HCT116 (cell line): ENCODE measurements at places on chromosomes 6 and 20. TPM values are rescaled to one million over a fixed set of nuclear protein-coding genes. Genes with fewer than 3 reads are reported as not detected.

GRCh38 chr6:97347111-97347510 lies 64.1 kb upstream of the MMS22L start:
- H3K36me3 ChIP-seq, result no peaks in the 10 kb centered on the region
- no peak overlapping the region for H3K4me3 ChIP-seq
- no peak overlapping the region for H3K27ac ChIP-seq
- no peaks in the 10 kb centered on the region for H3K4me1 ChIP-seq

DNA sequence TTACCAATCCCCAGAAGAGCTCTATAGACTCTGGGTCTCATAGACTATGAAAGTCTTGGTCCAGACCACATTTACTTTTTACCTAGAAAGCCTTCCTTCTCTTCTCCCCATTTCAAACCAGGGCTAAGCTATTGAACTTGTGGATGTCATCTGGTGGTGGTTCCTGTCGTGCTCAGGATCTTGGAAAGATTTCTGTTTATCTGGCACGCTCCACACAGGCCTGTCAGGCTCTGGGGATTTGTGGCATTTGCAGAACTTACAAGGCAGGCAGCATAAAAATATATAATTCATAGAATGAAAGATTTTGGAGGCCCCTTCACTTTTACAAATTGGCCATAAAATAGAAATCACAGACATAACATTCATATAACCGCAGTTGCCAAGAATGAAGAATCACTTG lies 188.1 kb downstream of the UST start:
- no peaks in the 10 kb centered on the region for H3K36me3 ChIP-seq
- no peak overlapping the region for H3K4me3 ChIP-seq
- H3K4me1 ChIP-seq, result no peaks in the 10 kb centered on the region
- DNase-seq, result no peak
- no peak overlapping the region for H3K27ac ChIP-seq

DNA sequence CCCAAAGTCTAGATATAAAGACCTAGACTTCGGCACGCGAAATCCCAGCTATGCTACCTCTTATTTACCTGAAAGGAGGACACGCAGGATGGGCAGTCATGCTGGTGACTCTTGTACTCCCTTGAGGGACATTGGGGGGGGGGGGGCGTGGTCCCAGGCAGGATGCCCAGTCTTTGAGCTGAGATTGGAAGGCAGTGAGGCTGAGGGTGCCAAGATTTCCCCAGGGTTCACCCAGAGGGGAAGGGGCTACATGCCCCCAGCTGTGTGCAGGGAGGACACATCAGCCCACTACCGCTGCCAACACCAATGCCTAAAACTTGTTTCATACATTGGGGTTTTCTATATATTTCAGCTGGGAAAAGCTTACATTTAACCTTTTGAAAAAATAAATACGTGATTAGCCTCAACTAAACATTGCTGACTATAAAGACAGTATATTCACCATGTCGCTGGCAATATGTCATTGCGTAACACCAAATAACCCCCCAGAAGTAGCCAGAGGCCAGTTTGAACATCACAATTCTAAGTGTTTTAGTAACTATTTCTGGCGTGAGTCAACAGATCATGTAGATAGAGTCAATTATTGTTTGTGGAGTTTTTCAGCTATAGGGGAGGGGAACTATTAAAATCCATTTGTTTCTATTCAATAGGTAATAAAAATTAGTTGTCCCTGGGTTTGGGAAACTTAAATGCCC lies 21.6 kb downstream of the MGME1 start:
- peaks cover 8% of the 10 kb centered on the region for H3K36me3 ChIP-seq
- no peak for DNase-seq
- no peaks in the 10 kb centered on the region for H3K4me1 ChIP-seq
- H3K4me3 ChIP-seq, result no peak overlapping the region

- no peaks in the 10 kb centered on the region for H3K27me3 ChIP-seq
- no peaks in the 10 kb centered on the region for H3K36me3 ChIP-seq
- H3K27ac ChIP-seq, result no peak overlapping the region
- no peaks in the 10 kb centered on the region for H3K4me1 ChIP-seq
- no peak for DNase-seq
Observed at GRCh38 chr6:134267917-134268361, 50.0 kb downstream of the SGK1 start.

The DNAH8 gene
- total RNA-seq, result not detected

The SIRPD gene
- total RNA-seq, result not detected

DNA sequence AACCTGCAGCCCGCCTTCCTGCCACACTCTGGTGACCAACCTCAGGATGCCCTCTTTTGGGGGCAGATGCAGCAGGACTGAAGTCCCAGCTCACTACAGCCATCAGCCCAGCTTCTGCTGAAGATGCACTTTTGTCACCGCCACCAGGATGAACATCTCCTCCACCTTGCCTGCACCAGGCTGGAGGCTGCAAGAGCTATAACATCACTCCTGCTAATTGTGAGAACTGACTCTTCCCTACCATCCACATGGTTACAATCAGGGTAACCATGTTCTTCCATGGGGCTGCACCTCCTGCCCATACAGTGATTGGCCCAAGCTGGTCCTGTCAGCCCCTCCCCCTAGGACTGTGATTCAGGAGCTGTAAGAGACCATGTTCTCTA lies 2.0 kb upstream of the ACTL10 start:
- H3K27me3 ChIP-seq, result no peaks in the 10 kb centered on the region
- peaks cover 22% of the 10 kb centered on the region for H3K4me1 ChIP-seq
- peak overlapping the region; percentile 90; the same call in 1 of the 2 replicates for H3K4me3 ChIP-seq
- no peak for DNase-seq
- peaks cover 12% of the 10 kb centered on the region; the same call in 1 of the 2 replicates for H3K36me3 ChIP-seq
- peak overlapping the region; percentile 80 for H3K27ac ChIP-seq

DNA sequence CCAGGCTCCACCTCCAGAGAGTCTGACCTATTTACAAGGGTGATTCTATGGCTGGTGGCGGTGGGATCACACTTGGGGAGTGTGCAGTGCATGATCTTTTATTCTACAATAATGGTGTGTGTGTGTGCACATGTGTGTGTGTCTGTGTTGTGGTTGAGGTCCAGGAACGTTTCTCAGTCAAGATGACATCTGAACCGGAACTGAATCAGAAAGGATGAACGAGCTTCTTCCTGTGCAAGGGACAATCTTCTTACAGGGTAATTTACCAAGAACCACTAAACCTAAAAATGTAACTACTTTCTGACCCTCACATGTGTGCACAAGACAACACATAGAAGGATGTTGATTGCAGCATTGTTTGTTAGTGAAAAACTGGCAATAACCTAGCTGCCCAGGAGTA lies 8.6 kb downstream of the MMP9 start:
- no peaks in the 10 kb centered on the region for H3K27me3 ChIP-seq
- DNase-seq, result no peak
- H3K4me1 ChIP-seq, result peaks cover 6% of the 10 kb centered on the region; the same call in 1 of the 2 replicates
- no peak overlapping the region for H3K4me3 ChIP-seq

The GNAS-AS1 gene
- total RNA-seq, result not detected

DNA sequence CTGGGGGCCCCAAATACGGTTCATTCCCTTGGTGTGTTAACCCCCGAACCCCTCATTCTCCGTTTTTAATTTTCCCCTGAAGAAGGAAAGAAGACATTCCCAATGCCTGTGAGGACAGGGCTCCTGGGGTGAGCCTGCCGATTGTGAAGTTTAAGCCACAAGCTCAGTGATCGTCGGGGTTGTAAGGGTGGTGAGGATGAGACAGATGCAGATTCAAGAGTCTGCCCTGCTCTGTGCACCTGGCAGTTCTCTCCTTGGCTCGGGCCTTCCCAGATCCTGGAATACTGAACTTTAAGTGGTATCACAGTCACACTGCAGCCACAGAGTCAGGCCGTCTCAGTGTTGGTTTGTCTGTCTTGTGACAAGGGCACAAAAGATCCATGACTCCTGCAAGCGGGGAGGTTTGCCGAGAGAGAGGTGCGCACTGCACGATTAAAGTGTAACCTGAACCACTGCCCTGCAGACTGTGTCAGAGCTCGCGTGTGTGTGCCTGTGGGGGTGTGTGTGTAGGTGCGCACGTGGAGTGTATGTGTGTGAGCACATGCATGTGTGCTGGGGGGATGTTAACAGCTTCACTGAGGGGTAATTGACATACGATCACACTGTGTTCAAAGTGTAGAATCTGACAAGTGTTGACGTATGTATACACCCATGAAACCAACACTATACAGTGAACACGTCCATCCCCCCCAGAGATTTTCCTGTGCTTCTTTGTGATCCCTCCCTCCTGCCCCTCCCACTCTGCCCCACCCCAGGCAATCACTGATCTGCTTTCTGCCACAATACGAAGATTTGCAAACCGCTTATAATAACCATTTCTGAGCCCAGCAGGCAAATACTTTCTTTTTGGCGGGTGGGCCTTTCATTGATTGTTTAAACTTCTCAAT lies 38.9 kb downstream of the RPP40 start:
- no peak for DNase-seq
- no peaks in the 10 kb centered on the region for H3K36me3 ChIP-seq
- no peaks in the 10 kb centered on the region for H3K27me3 ChIP-seq
- no peak overlapping the region for H3K27ac ChIP-seq
- no peaks in the 10 kb centered on the region for H3K4me1 ChIP-seq
- H3K4me3 ChIP-seq, result no peak overlapping the region

DNA sequence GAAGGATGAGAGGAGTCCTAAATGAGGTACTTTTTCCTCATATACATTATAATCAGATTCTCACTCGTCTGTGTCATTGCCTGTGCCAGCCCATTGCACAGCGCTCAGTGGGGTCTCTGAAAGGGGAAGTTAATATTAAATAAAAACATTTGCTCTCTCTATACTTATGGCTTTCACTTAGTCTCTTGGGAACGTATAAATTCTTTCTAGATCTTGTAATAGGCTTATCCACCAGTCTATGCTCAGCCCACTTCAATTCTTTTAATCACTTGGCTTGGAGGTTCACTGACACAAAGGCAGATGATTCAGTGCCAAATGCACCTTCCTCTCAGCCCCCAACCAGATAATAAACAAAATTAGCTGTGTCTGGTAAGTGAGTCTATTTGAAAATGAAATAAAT lies 164.3 kb upstream of the OGFRL1 start:
- no peaks in the 10 kb centered on the region for H3K4me1 ChIP-seq
- H3K4me3 ChIP-seq, result no peak overlapping the region
- no peaks in the 10 kb centered on the region for H3K36me3 ChIP-seq
- H3K27me3 ChIP-seq, result no peaks in the 10 kb centered on the region
- H3K27ac ChIP-seq, result no peak overlapping the region
- DNase-seq, result no peak

DNA sequence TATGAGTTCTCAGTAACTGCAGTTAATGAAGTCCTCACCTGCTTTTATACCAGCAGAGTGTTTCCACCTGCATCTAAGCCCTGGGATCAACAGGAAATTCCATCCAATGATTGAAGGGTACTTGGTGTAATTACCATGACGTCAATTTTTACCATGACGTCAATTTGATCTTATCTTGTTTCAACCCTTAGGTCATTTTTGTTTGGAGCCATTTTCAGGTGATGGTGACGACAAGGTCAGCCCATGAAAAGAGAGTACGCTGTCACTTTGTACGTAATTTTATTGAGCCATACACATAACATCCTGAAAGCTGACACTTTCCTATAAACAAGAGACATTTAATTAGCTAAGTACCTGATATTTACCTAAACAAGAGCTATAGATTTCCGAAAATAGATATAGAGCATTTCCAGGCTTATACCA lies at the start of gene CGA:
CGA (minus strand) TSS at position 20 of the 423 bp plus-strand sequence. CDS start 6,906 bp downstream, outside the sequence.
- H3K4me3 ChIP-seq, result no peak within 1 kb of the TSS
- no peaks in the 10 kb centered on the region for H3K36me3 ChIP-seq
- H3K27me3 ChIP-seq, result peaks cover 63% of the 10 kb centered on the region
- no peak for DNase-seq
- H3K27ac ChIP-seq, result no peak within 1 kb of the TSS

DNA sequence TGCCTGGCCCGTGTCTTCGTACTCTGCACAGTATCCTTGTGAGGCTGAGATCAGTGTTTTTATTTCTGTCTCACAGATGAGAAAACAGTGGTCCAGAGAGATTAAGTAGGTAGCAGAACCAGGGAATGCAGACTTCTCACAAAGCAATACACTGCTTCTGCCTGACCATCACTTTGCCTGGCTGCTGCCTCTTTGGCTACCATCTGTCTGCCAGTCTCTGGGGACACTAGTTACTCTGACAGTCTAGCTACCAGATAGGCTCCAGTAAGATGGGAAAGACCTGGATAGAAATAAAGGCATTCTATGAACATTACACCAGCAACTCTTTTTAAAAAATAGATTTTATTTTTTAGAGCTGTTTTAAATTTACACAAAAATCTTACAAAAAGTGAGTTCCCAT lies 96.9 kb downstream of the PHACTR3 start:
- peaks cover 31% of the 10 kb centered on the region for H3K27me3 ChIP-seq
- H3K36me3 ChIP-seq, result no peaks in the 10 kb centered on the region
- H3K4me3 ChIP-seq, result no peak overlapping the region
- H3K4me1 ChIP-seq, result no peaks in the 10 kb centered on the region
- H3K27ac ChIP-seq, result no peak overlapping the region
- no peak for DNase-seq

DNA sequence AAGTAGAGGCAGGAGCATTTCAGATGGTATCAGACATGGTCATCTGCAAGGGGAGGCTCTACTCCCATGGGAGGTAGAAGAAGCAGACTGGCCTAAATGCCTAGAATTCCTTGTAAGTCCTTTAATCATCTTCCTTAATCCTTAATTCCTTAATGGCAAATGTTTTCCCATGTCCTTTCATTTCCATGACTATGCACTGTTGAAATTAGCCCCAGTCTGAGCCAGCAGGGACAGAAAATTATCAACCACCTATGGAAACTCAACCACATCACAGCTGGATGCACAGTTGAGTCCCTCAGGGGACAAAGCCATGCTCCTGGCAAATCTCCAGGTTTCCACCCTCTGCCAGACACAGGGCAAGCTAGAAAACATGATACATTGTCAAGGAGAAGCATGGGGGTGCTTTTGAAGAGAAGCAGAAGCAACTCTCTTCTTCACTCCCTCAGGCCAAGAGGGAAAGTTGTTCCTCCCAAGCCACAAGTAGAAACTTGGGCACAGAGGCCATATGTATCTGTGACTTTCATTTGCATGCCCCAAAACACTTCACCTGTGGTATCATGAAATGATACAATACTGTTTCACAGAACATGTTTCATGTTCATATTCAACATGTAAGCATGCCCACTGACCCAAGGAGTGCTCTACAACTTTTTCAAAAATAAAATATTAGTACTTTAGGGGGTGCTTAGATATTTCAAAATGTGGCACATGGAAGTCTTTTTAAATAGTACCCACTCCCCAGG lies 683.6 kb downstream of the KIF16B start:
- no peaks in the 10 kb centered on the region for H3K36me3 ChIP-seq
- DNase-seq, result no peak
- no peak overlapping the region for H3K4me3 ChIP-seq
- no peaks in the 10 kb centered on the region for H3K4me1 ChIP-seq
